ENCODE measurements at places on chromosomes 3 and 15.
A peak's percentile ranks its signal among the peaks of the same experiment; 100 is the strongest.

DNA sequence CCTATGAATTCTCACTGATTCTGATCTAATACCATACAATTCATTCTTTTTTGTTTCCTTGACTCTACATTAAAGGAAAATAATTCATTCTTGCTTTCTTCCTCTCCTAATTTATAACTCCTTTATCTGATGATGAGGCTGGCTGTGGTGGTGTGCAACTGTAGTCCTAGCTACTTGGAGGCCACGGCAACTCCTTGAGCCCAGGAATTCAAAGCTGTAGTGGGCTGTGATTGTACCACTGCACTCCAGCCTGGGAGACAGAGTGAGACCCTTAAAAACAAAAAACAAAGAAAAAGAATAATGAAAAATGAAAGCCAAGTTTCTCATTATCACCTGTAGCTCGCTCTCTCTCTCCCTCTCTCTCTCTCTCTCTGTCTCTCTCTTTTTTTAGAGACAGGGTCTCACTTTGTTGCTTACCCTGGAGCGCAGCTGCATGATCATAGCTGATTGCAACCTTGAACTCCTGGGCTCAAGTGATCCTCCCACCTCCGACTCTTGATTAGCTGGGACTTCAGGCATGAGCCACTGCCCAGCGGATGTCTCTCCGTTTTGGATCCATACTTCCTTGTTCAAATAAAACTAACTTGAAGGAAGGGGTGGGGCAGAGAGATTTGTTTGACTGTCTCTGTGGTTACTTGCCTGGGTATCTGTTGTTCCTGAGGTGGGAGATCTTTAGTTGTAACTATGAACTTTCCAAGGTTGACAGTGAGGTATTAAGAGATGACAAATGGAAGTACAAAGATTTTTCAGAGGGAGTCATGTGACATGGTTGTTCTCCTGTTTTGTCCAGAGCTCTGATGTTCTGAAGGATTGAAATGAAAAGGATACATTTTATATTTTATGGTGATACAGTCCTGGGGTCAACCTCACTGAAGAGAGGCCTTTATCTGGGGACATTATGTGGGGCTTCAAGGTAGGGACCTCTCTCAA lies 46.9 kb downstream of the STARD9 start:
- DNase-seq: no peak

DNA sequence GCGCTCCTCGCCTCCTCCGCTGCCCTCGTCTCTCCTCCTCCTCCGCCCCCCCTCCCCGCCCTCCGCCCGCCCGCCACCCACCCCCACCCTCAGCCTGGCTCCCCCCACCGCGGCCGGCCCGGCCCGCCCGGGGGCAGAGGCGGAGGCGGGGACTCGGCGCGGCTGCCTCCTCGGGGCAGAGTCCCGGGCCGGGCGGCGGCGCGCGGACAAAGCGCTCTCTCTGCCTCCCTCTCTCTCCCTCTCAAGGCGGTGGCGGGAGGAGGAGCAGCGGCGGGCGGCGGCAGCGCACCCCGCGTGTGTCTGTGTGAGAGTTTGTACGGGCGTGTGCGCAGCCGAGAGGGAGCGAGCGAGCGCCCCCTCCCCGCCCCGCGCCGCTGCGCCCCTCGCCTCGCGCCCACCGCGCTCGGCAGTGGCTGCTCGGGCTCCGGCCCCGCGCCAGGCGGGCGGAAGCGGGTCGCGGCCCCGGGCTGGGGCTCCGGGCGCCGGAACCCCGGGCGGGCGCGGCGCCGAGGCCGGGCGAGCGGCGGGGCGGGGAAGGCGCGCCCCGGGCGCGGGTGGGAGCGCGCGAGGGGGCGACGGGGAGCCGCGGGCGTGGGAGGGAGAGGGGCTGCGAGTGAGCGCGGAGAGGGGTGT lies at the start of gene IGF2BP2:
IGF2BP2 (minus strand) TSS at position 37 of the 633 bp plus-strand sequence. CDS start 82 bp downstream, outside the sequence.
- DNase-seq: peak; percentile 80

GRCh38 chr3:106508331-106508893 lies 639.6 kb upstream of the CBLB start:
- DNase-seq: no peak

GRCh38 chr3:101825904-101826445 lies 23.3 kb upstream of the NFKBIZ start:
- peak; percentile 16 for DNase-seq

- no peak for DNase-seq
Measured at GRCh38 chr15:59828263-59828662, 139.1 kb upstream of the BNIP2 start.

DNA sequence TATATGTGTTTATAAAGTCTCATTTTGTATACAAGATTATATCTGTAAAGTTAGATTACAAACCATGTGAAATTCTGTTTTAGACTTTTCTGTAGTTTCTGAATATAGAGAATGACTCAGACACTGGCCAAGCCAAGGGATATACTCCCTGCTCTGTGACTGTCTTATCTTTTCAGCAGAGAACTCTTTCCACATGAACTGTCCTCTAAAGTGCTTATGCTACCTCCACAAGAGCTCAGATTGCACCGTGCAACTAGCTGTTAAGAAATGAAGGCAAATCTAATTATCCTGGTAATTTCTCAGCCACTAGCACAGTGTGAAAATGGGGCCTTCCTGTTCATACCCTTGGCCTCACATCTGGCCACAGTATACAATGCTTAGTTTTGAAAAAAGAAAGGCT lies 44.3 kb upstream of the CPNE4 start:
- DNase-seq: no peak

DNA sequence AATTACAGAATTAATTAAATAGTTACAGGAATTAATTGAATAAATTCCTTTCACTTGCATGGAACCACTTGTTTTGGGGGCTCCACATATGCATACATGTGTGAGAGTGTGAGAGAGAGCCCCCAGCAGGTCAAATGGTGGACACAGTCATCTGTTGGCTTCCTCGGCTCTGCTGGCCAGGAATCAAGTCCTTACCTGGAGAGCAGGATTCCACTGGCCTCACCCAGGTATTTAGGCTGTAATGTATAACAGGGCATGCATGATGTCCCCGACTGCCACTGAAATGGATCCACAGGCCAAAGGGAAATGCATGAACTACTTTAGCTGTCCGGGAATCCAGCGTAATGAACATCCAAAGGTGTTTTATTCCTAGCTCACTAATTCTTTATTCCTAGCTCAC lies 139.7 kb upstream of the SMAD3 start:
- DNase-seq: no peak

- no peak for DNase-seq
Measured at GRCh38 chr15:31269816-31270575, 56.6 kb upstream of the KLF13 start.

DNA sequence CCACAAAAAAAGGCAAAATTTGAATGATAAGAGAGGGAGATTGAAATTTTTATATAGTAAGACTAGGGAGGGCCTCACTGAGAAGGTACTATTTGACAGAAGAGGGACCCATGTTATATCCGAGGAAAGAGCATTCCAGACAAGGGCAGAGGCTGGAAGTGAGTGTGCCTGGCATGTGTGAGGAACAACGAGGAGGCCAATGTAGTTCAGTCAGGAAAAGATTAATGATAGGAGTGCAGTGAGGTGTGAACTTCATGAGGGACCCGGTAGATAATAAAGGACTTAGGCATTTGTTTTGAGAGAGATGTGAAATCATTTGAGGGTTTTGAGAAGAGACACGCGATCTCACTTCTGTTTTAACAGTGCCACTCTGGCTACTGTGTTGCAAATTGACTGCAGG lies 36.3 kb downstream of the ASTE1 start:
- DNase-seq: no peak

- DNase-seq: peak; percentile 25
Measured at GRCh38 chr15:92091155-92091734, 237.7 kb downstream of the SLCO3A1 start.
